ENCODE measurements at places on chromosomes 4 and X.
A peak's percentile ranks its signal among the peaks of the same experiment; 100 is the strongest.

- no peak for DNase-seq
Observed at GRCh38 chr4:167028976-167029375, 205.3 kb downstream of the SPOCK3 start.

DNA sequence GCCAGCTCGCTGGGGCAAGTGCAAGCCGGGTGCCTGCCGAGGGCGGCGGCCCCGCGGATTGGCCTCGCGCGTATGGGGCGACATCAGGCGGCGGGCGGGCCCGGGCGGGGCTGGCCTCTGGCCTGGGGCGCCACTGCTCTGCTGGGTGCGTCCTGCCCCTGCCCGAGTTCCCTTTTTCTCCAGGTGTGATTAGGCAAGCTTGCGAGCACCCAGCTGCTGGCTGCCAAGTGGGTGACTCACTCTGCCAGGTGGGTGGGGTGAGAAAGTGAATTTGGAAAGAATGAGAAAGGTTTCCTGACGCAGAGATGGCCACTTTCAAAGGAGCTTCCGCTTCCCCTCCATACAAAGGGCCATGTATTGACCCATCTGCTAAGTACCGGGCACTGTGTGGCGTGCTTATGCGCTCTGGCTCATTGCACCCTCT lies 32.5 kb downstream of the FGFBP1 start:
- peak; percentile 19 for DNase-seq

- DNase-seq = no peak
Observed at GRCh38 chr4:34636623-34637022, 1607.7 kb downstream of the ARAP2 start.

- peak; percentile 82 for DNase-seq
Observed at GRCh38 chr4:164956766-164957643, 20.5 kb downstream of the TRIM61 start.

GRCh38 chr4:7805533-7806337 lies 133.9 kb downstream of the AFAP1 start:
- DNase-seq = no peak

DNA sequence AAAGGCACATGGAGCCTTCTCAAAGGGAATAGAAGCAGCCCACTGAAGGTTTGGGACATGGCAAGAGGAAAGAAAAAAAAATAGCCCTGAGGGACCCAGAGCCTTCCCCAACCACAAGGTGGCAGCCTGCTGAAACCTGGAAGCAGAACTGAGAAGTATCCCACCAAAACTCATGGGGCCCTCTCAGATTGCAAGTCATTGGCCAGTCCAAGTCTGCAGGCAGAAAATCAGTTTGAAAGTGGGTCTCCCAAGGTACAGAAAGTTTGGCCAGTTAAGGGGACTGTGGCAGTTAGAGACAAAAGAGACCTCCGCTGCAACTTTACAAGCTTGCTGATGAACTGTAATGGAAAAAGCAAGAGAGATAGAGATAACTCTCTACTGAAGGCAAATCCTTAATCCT lies 155.8 kb downstream of the ANTXR2 start:
- DNase-seq = peak; percentile 44

GRCh38 chr4:187413564-187414358 lies 581.8 kb upstream of the ZFP42 start:
- no peak for DNase-seq

DNA sequence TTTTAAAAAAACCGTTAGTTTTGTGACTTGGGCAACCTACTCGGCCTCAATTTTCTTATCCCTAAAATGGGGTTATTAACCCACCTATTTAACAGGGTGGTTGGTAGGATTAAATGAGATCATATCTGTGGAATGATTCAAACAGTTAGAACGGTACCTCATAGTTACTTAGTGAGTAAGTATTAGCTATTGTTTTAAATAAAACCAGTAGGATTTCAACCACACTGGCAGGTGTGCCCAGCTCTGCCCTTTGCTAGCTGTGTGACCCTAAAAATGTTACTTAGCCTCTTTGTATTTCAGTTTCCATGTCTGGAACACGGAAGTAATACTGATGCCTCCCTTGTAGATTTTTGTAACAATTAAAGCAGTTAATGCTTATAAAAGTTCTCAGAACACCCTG lies 225.8 kb upstream of the SPRY1 start:
- no peak for DNase-seq

DNA sequence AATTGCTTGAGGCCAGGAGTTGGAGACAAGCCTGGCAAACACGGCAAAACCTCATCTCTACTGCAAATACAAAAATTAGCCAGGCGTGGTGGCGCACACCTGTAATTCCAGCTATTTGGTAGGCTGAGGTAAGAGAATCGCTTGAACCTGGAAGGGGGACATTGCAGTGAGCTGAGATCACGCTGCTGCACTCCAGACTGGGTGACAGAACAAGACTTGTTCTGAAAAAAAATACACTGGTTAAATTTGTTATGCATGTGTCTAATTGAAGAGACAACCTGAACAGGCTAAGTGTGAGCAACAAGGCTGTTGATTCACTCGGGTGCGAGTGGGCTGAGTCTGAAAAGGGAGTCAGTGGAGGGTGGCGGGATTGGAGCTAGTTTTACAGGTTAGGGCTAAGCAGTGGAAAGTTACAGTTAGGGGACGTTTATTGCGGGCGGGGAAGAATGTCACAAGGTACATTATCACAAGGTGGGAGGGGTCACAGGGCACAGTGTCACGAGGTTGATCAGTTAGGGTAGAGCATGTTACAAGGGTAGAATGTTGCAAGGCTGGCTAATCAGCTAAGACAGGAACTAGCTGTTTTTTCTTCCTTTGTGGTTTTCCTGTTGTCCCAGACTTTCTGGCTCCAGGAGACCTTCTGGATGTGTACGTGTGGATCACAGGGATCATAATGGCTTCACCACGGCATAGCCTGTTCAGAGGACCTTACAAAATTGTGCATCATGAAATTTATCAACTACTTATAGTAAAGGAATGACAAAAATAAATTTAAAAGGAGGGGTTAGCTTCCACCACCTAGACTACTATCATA lies 115.8 kb downstream of the NAA11 start:
- no peak for DNase-seq

- DNase-seq = no peak
Observed at GRCh38 chr4:42342459-42342858, 54.8 kb upstream of the SHISA3 start.

- no peak for DNase-seq
Observed at GRCh38 chrX:14125462-14125861, 95.8 kb upstream of the GEMIN8 start.

DNA sequence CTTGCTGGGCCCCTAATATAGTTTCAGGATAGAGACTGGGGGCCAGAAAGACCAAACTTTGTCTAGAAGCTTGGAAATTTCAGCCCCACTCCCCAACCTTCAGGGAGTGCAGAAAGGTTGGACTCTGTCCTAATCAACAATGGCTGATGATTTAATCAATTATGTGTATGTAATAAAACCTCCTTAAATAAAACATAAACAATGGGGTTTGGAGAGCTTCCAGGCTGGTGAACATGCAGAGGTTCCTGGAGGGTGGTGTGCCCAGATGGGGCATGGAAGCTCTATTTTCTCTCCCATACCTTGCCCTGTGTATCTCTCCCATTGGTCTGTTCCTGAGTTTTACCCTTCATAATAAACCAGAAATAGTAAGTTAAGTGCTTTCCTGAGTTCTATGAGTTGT lies 174.2 kb downstream of the GC start:
- no peak for DNase-seq

- peak; percentile 9 for DNase-seq
Observed at GRCh38 chrX:154020536-154021115, 924 bp upstream of the IRAK1 start.

DNA sequence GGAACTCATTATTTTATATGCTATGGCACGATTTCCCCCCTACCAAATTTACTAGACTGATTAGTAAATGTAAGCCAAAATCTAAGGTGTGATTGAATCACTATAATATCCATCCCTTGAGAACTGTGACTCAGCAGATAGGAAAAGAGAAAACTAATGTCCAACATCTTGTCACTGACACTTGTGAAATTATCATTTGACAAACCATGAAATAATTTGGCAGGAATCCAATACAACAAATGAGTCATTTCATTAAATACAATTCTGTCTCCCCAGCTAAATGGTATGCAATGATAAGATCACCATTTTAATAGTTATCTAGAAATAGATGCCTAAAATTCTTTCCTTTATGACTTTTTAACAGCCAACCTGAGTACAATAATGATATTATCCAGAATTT lies 462.3 kb downstream of the DMD start:
- no peak for DNase-seq

- DNase-seq = no peak
Observed at GRCh38 chr4:158065176-158065575, 107.6 kb downstream of the GASK1B start.

DNA sequence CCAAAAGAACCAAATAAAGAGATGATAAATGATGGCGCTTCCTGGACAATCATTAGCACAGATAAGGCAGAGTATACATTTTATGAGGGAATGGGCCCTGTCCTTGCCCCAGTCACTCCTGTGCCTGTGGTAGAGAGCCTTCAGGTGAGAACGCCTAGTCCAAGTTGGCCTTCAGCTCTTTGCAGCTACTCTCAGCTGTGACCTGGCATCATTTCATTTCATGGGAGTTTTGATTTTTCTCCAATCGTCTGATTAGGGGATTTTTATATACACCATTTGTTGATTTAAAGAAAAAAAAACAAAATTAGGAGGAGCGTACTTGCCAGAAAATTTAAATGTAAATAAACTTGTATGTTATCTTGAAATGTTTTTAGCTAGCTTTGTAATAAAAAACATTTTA lies 60.4 kb downstream of the CCKAR start:
- DNase-seq = no peak

DNA sequence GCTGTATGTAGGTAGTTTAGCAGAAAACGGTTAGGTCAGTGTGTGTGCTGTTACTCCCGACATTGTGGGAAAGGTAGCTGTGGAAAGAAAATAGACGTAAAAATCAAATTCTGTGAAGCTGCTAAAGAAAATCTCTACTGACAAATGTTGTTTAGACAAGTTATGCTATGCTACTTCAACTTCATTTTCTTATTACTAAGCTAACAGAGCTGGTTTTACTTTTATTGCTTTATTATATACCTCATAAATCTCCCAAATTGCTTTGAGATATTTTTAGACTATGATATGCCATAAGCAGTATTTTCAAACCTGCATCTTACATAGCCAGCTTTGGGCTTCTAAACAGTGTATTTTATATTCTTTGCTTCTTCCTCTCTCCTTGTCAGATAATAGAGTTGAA lies 108.2 kb upstream of the PACRGL start:
- DNase-seq = no peak

- DNase-seq = no peak
Observed at GRCh38 chr4:105871997-105872396, 23.3 kb upstream of the NPNT start.

DNA sequence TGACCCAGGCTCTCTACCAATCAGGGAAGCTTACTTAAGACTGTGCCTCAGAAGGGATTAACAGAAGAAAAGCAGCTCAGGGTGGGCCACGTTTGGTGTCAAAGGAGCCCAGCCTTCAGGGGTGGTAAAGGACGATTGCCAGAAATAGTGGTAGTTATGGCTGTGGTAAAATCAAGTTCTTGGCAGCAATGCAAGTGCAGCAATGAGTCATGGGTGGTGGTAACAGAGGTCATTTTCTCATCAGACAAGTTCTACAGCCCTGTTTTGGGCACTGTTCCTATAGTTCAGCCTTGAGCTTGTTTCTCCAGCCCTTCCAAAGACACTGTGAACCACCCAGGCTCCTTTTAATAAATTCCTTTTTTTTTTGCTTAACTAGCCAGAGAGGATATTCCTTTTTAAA lies 120.3 kb downstream of the EFHC2 start:
- DNase-seq = no peak

- DNase-seq = no peak
Observed at GRCh38 chr4:25638221-25638601, 17.4 kb upstream of the SLC34A2 start.

GRCh38 chr4:94171616-94172015 lies 36.0 kb upstream of the SMARCAD1 start:
- DNase-seq = no peak

GRCh38 chrX:30141966-30142365 lies 73.4 kb upstream of the MAGEB2 start:
- no peak for DNase-seq

DNA sequence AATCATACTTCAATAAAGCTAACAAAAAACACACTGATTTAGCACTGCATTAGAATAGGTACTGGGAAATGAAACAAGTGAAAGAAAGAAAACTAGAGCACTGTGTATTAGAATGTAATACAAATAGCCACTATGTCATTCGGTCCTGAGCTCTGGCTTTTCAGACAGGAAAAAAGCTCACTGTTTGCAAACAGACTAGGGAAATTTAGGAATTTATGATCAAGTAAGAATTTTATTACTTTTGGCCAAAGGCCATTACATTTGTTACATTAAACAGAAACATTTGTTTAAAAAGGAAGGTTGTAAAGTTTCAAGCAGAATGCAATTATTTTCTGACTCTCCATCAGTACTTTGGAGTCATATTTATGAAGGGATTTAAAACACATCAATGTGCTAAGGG lies 68.7 kb downstream of the KLHL8 start:
- DNase-seq = no peak

DNA sequence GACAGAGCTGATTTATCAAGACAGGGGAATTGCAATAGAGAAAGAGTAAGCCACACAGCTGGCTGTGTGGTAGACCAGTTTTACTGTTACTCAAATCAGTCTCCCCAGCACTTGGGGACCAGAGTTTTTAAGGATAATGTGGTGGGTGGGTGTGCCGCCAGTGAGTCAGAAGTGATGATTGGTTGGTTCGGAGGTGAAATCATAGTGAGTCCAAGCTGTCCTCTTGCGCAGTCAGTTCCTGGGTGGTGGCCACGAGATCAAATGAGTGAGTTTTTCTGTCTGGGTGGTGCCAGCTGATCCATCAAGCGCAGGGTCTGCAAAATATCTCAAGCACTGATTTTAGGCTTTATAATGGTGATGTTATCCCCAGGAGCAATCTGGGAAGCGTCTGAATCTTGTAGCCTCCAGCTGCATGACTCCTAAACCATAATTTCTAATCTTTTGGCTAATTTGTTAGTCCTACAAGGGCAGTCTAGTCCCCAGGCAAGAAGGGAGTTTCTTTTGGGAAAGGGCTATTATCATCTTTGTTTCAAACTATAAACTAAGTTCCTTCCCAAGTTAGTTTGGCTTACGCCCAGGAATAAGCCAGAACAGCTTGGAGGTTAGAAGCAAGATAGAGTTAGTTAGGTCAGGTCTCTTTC lies 44.0 kb upstream of the PPP1R2C start:
- no peak for DNase-seq

All from activated CD4-positive, alpha-beta T cell treated with anti-CD3 and anti-CD28 coated beads, Interleukin-2, amount 50 U/mL, for 48 hours (primary cell).